ENCODE measurements at places on chromosomes 5 and 9.

GRCh38 chr5:157266286-157267007 is 524 bp downstream of the CYFIP2 start:
- no peak for DNase-seq

GRCh38 chr9:136793086-136793946 is 2.2 kb downstream of the TMEM141 start:
- no peak for DNase-seq

GRCh38 chr9:7172154-7173115 is 414.7 kb downstream of the KDM4C start:
- no peak for DNase-seq

- DNase-seq: no peak
These were observed 12.3 kb upstream of the KCNIP1 start for GRCh38 chr5:170491479-170491878.

- DNase-seq: no peak
These were observed 7.4 kb downstream of the NPM1 start for GRCh38 chr5:171395042-171395441.

DNA sequence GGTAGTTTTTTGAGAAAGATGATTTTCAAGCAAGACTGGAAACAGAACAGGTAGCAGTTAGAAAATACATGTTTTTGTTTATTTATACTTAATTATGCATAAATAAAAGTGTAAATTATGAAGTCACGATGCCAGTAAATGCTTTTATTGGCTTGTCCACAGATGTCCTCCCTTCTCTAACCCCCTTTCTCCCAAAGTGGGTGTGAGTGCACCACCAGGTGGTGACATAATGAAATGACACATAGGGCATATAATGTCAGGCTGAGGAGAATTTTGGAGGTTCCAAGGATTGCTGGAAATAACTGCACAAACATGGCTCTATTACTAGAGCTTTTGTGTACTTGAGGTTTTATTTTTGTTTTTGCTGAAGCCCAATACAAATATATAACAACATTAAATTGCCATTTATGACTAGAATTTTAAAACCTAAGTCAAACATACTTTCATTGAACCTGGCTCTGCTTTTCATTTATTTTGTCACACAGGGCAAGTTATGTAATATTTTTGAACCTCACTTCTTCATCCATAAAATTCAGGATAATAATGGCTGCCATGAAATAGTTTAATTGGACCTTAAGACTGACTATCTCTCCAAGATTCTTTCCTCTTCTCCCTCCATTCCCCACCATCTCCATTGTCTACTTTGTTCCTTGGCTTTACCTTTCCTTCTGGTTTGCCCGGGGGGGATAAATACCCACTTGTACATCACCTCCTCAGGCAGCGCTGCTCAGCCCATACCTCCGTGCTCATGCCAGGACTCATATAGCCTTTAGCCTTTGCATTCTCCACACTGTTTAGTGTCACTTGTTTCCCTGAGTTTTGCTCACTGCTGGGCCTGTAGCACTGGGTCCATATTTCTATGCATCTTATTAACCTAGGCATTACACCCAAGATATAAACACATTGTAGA is 168.8 kb downstream of the PDE4D start:
- DNase-seq: no peak

- DNase-seq: no peak
These were observed 23.9 kb downstream of the TLE1 start for GRCh38 chr9:81665322-81665871.

GRCh38 chr9:74983709-74984108 is 31.0 kb upstream of the C9orf40 start:
- no peak for DNase-seq

Measured in hypothalamus (tissue), 51 donors.